Stimulated activated CD8-positive, alpha-beta memory T cell treated with anti-CD3 and anti-CD28 coated beads, Interleukin-12 subunit alpha, Interleukin-12 subunit beta, amount 100 ng/mL, for 1 hour (primary cell): ENCODE measurements at places on chromosomes 12 and 14.

DNA sequence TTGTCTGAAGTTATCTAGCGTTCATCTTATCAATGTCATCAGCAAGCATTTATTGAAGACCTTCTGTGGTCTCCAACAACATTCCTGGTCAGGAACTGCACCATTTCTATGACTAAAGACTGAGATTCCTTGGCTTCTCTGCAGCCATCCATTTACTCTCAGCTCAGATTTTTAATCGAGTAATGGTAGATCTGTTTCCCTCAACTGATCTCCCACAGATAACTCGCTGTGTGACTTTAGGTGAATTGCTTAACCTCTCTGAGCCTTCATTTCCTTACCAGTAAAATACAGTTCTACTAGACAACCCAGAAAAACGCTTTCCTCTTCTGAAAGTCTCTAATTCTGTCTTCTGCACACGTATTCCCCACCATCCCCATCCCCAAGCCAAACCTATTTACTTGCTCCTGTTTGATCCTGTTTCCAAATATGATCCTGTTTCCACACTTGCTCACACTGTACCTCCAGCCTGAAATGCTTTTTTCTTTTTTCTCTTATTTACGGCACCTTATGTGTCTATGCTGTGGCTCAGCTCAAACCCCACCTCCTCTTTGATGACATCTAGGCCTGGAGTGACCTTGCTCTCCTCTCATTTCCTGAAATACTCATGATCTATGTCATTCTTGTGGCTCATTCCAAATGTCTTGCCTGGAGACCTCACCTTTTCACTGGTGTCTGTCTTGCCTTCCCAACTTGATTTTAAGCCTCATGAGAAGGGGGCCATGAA, 21.8 kb downstream of the PLXNC1 start:
- no peak for DNase-seq

GRCh38 chr12:124369827-124370378, 75.0 kb downstream of the RFLNA start:
- DNase-seq: no peak

DNA sequence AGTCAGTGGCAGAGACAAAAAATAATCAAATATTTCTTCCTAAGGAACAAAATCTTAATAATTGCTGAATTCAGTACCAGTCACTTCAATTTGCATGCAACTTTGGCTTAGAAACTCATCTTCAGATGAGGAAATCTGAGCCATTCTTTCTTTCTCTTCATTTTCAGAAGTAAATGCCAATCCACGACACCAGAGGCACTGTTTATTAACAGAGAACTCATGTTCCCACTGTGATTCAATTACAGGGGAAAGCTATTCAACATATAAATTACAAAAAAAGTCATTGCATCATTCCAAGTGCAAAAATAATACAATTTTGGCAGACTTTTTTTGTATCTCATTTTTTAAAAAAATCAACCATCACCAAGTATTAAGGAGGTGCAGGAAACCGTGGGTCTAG, 816.1 kb upstream of the TMEM132C start:
- no peak for DNase-seq

DNA sequence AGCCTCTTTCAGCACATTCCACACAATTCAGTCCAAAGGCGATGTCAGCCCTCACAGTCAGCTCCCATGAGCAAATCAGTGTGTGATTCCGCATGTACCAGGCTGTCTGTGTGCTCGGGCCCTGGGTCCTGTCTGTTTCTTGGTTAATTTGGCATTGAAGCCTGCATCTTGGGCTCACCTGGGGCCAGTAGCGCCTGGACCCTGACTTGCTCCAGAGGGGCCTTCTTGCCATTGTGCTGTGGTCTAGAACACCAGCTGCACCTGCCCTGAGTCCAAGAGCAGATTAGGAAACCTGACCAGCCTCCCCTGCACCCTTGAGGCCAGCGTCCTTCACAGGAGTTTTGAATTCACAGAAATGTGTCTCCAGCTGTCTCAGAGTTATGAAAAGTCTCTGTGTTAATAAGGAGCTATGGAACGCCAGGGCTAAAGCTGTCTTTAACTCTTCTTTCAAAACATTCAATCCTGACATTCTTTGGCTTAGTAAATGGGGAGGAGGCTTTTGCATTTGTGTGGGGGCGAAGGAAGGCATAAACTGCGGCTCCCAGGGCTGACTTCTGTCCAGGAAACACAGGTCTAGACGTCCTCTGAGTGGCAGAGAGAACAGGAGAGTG, 102.2 kb downstream of the ARF6 start:
- DNase-seq: no peak

- no peak for DNase-seq
These were observed 150.1 kb upstream of the FSCB start for GRCh38 chr14:44657203-44657602.

DNA sequence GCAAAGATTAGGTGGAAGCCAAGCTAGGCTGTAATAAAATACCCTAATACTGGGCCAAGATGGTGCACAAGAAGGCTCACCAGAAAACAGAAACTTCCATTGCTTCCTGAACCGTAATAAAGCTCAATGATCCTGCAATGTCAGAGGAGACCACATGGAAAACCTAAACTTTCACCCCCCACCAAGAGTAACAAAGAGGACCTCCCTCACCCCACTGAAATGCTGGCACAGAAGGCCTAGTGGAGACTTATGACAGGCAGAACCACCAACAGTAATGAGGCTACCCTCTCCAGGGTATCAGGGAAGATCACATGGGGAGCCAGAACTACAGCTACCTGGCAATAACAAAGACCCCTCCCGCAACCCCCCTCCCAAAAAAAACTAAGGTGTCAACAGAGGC, 43.1 kb downstream of the CEP83 start:
- no peak for DNase-seq

DNA sequence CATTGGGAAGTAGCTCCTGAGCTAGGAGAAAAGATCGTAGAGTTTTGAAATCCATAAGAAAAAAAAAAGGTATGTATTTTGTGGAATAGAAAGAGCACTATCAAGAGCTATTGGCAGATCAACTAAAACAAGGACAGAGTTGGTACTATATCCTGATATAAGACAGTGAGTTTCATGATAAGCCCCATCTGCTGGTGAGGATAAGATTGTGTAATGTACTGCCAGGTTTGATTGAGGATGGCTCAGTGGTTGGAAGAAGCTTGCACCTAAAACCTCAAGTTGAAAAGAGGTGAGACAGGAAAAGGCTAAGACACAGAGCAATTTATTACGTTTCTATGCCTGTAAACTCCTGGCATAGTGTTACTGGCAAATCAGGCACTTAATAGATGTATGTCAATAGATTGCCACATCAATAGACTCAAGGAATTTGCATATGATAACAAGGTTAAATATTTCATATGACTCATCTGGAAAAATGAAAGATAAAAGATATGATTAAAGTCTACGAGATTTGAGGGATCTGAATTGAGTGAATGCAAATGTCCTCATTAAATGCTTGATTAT, 525.6 kb downstream of the FLRT2 start:
- DNase-seq: no peak

DNA sequence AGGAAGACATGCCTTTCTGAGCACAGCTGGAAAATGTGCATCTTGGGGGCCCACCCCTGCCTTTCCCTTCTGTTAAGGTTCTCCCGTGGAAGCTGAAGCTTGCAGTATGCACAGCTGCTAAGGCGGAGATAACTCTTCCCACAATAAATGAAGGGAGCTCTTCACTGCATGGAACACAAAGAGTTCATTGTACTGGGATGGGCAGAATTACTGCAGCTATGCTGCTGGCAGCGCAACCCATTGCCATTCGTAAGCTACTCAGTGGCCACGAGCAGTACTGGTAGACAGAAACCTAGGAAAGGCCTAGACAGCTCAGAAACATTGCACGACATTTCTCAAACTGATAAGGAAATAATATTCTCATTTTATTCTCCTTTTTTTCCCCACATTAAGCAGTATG, 310.2 kb downstream of the MDGA2 start:
- no peak for DNase-seq

- no peak for DNase-seq
These were observed 469.4 kb downstream of the FOXG1 start for GRCh38 chr14:29235991-29236390.

- DNase-seq: no peak
These were observed 243.1 kb upstream of the PWP1 start for GRCh38 chr12:107442326-107442987.

GRCh38 chr12:4610481-4610880, 38.4 kb downstream of the AKAP3 start:
- DNase-seq: no peak

GRCh38 chr12:55830601-55831446, 1.4 kb upstream of the DNAJC14 start:
- peak; percentile 40 for DNase-seq

DNA sequence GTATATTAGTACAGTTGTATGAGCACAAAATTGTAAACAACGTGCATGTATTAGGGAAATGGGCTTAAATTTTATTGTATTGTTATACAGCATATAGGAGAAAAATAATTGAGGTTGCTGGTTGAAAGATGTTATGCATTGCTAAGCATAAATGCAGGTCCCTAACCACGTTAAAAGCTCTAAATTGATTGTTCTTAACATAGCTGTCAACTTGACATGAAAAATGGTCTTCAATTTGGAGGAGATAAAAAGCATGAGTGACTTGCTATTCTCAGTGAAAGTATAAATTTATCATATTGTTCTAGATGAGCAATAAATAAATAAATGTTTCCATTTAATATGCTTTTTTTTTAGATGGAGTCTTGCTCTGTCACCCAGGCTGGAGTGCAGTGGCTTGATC, 506.6 kb upstream of the ATXN7L3B start:
- DNase-seq: no peak

DNA sequence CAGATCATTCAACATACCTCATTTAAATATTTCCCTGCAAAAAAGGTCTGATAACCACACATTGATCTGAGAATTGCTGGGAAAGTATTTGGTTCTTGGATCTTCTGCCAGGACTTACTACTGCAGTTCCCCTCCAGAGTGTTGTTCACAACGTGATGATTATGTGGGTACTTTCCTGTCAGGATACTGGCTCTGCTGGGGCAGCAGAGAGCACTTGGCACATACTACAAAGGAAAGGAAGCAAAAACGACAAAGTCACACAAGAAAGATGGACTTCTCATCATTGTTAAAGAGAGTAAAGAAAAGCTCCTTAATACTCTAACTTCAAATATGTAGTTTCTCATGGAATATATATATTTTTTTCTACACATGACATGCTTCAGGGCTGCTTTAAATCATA, 11.5 kb downstream of the GNS start:
- DNase-seq: no peak

DNA sequence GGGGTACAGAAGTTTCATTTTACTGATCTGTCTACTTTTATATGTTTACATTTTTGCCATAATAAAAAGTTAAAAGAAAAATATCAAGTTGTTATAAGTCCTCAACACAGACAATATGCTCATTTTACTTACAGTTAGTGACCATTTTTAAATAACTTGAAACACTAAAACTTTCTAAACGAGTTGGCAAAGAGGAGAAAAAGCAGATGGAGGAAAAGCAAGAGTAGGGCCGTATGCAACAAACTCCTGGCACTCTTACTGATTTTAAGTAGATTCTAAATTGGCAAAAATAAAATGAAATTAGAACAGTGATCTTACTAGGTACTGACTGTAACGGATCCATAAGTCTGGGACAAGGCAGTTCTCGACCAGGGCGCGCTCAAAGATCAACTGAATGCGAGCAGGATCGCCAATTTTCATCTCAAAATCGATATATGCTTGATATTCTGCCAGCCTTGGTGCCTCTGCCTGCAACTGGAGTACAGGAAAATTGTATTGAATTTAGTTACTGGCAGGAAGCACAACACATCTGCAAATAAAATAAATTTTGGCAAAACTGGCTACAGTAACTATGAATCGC, 22.3 kb downstream of the SART3 start:
- no peak for DNase-seq

GRCh38 chr12:54222609-54223008, 33.8 kb upstream of the SMUG1 start:
- DNase-seq: no peak

DNA sequence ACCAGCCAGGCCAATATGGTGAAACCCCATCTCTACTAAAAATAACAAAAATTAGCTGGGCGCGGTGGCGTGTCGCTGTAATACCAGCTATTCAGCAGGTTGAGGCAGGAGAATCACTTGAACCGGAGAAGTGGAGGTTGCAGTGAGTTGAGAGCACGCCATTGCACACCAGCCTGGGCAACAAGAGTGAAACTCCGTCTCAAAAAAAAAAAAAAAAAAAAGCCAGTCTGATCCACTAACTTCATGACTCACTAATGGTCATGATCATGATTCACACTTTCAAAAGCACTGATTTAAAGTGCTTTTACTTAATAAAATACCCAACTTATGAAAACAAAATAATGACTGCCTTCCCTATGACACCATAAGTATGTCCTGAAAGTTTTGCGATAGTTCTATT, 38.4 kb upstream of the CPM start:
- DNase-seq: no peak

GRCh38 chr14:103185051-103186029, 62.1 kb downstream of the TNFAIP2 start:
- DNase-seq: no peak

DNA sequence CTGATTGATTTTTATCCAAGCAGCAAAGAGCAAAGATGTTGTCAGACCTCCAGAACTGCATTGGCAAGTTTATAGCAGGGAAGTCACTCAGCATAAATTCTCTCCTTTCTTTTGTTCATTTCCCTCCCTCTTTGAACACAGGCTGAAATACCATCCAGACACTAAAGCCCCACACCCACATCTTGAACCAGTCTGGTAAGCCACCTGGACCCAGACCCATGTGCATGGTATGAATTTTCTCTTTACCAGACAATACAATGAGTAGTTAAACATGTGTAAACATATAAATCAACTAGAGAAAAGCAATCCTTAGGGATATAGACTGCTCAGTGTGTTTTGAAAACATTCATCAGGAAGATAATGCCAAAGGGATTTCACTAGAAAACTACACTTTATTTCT, 488.3 kb upstream of the FLRT2 start:
- DNase-seq: no peak

DNA sequence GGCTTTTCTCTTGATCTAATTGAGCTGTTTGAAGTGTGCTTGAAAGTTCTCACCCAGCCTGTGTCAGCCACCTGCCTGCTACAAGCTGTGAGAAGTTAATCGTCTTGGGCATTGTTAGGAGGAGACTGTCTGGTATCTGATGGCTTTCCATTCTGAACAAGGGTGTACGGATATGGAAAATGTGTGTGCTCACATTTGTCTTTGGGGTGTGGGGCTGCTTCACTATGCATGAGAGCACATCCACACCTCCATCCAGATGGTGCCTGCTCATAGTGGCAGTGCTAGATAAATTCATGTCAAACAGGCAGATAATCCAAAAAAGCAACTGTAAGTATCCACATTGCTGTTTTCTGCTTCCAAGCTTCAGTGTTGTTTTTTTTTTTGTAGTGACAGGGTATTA, 462.2 kb downstream of the DIO2 start:
- DNase-seq: no peak

DNA sequence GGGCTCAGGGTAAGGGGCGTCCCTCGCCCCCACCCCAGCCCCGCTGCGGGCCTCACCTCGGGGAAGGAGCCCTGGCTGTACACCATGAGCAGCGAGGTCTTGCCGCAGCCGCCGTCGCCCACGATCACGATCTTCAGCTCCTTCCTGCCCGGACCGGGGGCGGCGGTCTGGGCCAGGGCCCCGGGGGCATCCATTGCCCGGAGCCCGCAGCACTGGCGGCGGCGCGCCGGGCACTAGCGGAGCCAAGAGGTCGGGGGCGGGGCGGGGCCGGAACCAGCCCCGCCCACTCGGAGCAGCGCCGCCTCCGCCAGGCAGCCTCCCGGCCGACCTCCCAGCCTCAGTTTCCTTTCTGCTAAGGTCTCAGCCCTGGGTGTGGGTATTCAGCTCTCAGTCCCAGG, at the start of gene RHOF:
Gene RHOF (minus strand): TSS at position 249 of the 398 bp plus-strand sequence. CDS start 55 bp downstream, at position 194.
- no peak for DNase-seq

- no peak for DNase-seq
These were observed 147.4 kb upstream of the FOXN3 start for GRCh38 chr14:89564286-89564957.
